Left lung (tissue), 14 donors: ENCODE measurements at places on chromosomes 7 and 10. TPM values are rescaled to one million over a fixed set of nuclear protein-coding genes. Genes with fewer than 3 reads are reported as not detected.

GRCh38 chr7:42227541-42227935 is 9.5 kb downstream of the GLI3 start:
- no peak overlapping the region for H3K27ac ChIP-seq
- peak overlapping the region; percentile 8 for H3K4me3 ChIP-seq
- H3K4me1 ChIP-seq: no peaks in the 10 kb centered on the region
- H3K27me3 ChIP-seq: peaks cover 56% of the 10 kb centered on the region

DNA sequence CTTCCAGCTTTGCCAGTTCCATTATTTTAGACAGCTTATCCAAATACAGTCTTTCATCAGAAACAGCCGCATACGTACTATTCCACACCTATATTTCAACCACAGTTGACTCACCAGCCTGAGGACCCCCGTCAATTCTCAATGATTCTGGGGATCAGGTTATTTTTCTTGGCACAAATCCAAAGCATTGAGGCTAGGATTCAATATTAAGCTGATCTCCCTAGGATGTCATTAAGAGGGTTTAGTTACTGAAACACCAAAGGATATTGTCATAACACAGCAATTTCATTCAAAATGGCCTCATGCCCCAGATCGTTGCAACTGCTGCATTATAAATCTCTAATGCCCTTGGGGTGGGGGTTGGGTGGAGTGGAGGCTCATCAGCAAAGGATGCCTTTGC is 214.6 kb downstream of the PTEN start:
- no peak for DNase-seq
- H3K4me1 ChIP-seq: peaks cover 3% of the 10 kb centered on the region
- no peaks in the 10 kb centered on the region for H3K27me3 ChIP-seq
- no peak overlapping the region for H3K27ac ChIP-seq

DNA sequence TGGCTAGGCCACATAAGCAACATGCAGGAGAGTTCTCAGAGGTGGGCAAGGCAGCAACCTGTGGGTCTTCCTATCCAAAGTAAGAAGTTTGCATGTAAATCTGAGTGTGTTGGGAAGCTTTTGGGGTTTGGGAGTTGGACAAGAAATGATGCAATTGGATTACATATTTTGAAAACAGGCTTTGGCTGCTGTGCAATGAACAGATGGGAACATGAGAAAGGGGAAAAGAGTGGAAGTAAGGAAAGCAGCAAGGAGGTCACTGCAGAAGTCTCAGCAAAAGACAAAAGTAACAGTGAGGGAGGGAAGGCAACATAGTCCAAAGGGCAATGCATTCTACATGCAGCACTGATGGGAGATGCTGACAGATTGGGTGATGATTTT is 61.1 kb upstream of the C10orf90 start:
- no peaks in the 10 kb centered on the region for H3K27me3 ChIP-seq
- no peaks in the 10 kb centered on the region for H3K36me3 ChIP-seq
- H3K4me1 ChIP-seq: no peaks in the 10 kb centered on the region

DNA sequence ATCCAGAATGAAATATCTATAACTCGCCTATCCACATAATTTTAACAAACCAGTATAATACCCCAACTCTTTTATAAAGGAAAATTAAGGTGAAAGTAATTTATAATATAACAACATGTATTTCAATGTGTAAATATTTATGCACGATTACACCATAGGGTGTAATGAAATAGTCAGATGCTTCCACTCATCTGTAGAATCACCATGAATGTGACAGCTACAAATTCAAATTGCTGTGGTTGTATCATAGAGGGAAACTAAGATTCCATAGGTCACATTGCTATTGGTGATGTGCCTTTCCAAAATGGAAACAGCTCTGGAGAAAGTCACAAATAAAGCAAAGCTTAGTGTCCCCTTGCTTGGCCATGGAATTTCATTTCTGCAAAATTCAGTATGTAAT is 95.7 kb downstream of the CPED1 start:
- H3K27ac ChIP-seq: no peak overlapping the region
- H3K27me3 ChIP-seq: no peaks in the 10 kb centered on the region
- H3K36me3 ChIP-seq: no peaks in the 10 kb centered on the region
- no peak overlapping the region for H3K4me3 ChIP-seq
- DNase-seq: no peak

MDFIC gene
- 50.0 TPM for total RNA-seq
